ENCODE measurements at places on chromosomes 7 and 10.

DNA sequence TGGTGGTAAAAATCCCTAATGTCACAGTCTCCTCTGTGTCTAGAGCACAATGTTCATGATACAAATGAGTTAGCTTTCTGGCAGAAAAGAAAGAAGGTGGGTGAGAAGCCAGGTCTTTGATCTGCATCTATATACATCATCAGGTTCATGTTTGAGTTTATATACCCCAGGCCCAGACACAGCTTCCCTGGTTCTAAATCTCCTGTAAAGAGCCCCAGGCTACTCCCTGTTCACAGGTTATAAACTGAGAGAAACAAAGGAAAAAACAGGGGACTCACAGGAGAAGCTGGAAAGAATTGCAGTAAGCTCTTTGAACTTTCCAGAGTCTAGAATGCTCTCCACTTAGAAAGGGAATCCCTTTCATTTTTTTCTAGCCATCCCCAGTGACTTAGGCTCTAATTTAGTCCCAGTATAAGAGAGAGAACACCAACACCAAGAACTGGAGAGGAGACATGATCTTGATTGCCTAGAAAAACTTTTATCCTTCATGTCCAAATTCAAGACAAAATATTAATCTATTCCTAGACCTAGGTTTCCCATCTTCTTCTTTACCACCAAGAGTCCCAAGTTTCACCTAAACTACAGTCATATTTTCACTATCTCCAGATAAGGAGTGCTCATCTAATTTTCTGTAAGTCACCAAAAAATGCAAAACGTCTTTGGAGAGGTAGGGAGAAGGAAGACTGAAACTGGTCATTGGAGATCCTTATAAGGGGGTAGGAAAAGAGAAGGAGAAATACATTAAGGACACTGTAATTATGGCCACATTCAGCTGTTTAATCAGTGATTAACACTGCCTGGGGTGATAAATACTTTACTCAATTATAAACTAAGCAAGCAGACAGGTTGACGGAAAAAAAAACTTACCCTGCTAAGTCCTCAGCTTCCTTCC, 469 bp downstream of the MSS51 start:
- DNase-seq, result no peak

DNA sequence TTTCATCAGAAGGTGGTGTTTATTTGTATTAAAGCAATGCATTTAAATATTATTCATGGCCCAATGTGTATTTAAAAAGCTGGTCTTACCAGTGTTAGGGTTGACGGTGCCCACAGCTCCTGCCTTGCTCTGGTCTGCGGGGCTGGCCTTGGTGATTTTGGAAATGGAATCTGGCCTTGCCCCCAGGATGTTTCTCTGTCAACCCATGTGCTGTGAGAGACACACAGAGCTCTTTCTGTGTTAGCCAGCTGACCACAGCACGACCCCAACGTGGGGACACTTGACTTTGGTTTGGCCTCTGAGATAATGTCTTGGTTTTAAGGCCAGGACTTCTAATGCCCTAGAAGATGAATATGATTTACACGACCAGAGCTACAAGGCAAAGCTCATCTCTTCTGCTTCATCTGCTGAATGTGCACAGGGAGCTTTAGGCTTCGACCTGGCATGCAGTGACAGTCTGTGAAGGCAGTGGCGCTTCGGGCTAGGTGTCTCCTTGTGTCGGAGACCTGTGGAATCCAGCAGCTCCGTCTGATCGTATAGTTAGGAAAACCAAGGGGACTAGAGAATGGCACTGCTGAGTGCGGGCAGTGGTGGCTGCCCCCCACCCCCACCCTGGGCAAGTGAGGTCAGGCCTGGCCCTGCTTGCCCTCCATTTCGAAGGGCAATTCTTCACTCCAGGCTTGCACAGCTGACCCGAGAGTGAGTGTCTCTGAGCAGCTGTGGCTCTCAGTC, 246.1 kb downstream of the EBF3 start:
- DNase-seq, result no peak

GRCh38 chr10:79143879-79144278, 75.1 kb downstream of the ZMIZ1 start:
- DNase-seq, result no peak

DNA sequence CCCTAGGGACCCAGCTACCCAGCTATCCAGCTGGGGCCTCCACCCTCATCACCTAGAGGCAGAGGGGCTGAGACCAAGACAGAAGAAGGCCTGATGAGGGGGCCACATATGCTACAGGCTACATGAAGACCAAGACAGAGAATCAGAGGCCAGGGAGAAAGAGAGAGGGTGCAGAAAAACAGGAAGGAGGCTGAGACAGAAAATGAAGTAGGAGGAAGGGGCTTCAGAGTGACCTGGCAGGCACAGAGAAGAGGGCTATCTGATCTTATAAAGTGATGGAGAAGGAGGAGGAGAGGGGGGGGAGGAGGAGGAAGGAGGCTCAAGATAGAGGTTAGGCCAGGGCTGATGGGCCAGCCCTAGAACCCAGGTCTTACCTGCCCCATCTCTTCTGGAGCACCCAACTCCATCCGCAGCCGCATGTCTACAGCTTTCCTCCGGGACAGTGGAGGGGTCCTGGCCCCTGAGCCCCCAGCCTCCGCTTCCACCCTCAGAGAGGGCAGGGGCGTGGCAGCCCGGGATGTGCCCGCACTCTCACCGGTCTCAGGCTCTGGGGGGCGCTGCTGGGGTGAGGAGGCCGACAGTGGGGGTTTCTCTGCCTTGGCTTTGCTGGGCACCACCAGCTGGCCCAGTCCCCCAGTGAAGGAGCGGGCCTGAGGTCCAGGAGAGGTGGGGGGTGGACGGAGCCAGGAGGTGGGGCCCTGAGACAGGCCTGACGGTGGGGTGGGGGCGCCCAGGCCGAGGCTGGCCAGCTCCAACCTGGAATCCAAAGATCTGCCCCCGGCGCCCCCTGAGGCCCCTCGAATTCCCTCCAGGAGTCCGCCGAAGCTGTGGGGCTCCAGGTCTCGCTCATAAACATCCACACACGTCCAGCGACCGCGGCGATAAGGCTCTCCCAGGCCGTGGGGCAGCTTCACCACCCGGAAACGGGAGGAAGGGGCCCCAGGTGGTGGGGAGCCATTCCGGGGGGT, 1.8 kb downstream of the TSC22D4 start:
- DNase-seq, result peak; percentile 31

GRCh38 chr7:1311406-1312135, 78.9 kb downstream of the UNCX start:
- no peak for DNase-seq

DNA sequence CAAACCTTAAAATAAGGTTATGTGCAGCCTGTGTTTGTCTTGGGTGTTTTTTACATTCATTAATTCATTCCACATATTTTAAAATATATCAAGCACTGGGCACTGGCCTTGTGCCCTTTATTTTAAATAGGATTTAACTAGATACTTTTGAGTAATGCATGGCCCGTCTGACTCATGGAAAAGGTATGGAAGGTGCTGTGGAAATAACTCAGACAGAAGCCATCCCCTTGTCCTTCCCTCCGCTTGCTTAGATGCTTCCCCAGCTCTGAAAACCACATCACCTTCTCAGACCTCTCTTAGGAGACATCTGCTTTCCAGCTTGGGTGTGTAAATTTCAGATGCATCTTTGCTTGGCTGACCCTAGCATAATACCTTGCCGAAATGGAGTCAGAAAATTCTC, 30.5 kb downstream of the SLC18A2 start:
- no peak for DNase-seq

DNA sequence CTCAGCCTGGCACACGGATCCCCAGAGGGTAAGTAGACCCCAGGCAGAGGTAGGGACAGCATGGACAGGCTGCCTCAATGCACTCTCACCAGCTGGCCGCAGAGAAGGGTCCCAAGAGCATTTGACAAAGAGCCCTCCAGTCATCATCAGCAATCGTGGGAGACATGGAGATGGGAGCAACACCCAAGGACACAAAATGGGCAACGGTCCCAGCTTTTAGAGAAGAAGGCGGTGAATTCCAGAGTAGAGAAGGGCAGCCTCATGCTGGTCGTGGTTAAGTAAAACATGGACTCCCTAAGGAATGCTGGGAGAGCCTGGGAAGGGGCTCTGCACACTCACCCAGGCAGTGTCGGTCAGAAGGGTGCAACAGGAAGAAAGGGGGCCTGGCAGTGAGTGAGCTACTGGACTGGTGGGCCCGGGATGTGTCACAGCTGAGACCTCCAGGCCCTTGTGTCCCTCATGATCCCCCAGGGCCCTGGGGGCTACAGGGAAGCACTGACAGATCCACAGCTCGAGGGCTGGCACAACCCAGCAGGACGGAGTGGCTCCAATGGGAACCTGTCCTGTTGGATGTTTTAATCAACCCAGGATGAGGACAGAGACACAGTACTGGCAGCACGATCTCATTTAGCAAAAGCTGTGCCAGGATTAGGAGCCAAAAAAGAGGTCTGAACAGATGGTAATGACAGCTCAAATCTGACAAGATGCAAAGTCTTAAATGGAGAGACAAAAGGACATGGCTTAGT, 147.1 kb downstream of the NEURL1 start:
- DNase-seq, result no peak

DNA sequence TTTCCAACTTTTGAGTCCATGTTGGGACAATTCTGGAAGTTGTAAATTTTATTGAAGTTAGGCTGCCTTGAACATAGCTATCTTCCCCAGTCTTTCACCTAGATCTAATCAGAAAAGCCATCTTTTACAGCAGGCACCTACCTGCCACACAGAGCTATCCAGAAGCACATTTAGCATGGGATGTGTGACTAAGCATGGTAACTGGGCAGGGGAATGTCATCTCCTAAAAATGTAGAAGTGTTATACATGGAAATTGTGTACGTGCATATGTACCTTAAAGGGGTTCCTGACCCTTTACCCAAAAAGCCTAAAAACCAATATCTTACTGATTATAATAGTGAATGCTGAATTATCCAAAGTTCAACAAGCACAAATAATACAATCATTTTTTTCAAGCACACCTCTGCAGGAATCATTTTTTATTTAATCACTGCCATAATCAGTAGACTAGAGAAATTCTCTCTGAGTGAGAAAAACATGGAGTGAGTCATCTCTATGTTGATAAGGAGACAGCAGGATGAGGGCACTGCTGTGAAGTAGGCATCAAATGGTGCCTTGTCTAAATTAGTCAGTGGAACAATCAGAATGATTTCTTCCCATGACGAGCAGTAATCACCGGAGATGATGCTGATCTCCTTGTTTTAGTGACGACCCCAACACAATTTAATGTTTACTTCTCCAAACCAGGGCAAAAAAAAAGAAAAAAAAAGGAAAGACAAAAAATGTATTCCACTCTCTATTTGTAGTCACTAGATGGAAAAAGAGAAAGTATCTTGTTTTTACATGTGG, 75.9 kb downstream of the SORBS1 start:
- no peak for DNase-seq

GRCh38 chr10:13276749-13277365, 23.0 kb downstream of the PHYH start:
- no peak for DNase-seq

GRCh38 chr10:42983591-42983990, 93.3 kb upstream of the RET start:
- DNase-seq, result no peak

GRCh38 chr10:21300551-21300950, 224.9 kb downstream of the SKIDA1 start:
- DNase-seq, result no peak

GRCh38 chr10:16001581-16001980, 141.3 kb upstream of the MINDY3 start:
- DNase-seq, result no peak

DNA sequence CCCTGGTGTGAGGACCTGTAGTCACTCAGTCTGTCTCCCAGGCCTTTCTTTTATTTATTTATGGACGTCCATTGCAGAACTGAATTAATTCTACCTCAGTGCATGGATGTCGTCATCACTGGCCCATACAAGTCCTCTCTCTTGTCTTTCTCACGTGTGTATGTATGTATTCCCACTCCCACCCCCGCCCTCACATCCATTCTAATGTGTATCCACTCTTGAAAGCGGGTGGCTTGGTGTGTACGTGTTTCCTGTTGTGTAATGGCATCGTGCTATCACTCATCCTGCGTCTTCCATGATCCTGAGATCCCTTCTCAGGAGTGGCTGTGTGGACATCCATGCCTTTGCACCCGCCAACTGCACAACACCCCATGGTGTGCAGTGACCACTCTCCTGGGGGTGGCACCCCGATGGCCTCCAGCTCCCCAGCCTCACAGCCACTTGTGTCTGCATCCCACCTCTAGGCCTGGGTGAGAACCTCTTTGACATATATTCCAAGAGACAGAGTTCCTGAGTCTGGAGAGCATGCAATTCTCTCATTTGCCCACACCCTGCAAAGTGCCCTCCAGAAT, 3.0 kb upstream of the AOC1 start:
- no peak for DNase-seq

- no peak for DNase-seq
Observed at GRCh38 chr10:14294347-14295059, 36.2 kb downstream of the FRMD4A start.

GRCh38 chr7:122033641-122034040, 110.4 kb downstream of the AASS start:
- DNase-seq, result no peak

DNA sequence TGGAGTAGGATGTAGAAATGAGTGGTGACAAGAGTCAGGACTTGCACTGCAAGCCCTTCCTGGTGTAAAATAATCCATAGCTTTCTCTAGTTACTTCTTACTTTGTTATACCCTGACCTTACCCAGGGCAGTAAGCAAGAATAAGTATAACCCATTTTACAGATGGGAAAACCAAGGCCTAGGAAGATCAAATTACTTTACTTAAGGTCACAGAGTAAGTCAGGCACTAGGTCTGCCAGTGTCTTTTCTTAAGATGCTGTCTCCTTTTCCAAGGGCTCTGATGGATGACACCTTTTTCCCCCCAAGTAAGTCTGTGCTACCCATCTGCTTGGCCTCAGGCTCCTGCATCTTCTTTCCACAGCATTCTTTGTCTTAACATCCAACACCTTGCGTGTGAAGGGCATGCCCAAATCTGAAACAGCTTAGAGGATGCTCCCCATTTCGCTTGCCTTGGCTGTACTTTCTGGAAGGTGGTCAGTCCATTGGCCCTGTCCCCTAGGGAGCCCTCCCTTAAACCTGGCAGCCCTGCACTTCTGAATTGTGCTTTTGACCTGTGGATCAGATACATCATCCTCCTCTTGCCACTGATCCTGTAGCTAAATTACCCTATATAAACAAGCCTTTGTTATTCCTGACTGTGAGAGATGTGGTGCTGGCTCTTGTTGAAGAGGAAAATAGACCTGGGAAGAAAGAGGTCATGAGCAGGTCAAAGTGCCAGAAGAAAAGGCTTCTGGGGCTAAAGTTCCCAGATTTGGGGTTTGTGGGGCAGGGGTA, 168.6 kb downstream of the LRMDA start:
- no peak for DNase-seq

DNA sequence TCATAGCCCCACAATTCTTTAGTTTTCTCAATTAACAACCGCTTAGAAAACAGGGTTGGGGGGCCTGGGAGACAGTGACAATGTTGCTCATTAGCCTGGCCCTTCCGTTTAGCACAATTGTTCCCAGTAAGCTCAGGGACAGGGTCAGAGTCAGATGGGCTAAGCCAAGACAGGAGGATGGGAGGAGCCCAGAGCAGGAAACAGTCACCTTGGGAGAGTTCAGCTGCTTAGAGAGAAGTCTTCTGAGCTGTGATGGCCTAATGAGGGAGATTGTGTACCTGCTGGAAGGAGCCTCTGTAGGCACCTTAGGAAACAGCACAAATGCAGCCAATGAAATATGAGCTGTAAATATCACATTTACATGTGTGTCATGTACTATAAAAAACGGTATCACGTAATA, 35.9 kb downstream of the SVOPL start:
- no peak for DNase-seq
